Esophagus mucosa (tissue), 1 donor: ENCODE measurements at places on chromosomes 3 and 15.

- peak; percentile 10 for ATAC-seq
Observed at GRCh38 chr3:150410311-150411105, 2.4 kb downstream of the TSC22D2 start.

GRCh38 chr15:32718227-32718820 lies 520 bp downstream of the GREM1 start:
- no peak for ATAC-seq

DNA sequence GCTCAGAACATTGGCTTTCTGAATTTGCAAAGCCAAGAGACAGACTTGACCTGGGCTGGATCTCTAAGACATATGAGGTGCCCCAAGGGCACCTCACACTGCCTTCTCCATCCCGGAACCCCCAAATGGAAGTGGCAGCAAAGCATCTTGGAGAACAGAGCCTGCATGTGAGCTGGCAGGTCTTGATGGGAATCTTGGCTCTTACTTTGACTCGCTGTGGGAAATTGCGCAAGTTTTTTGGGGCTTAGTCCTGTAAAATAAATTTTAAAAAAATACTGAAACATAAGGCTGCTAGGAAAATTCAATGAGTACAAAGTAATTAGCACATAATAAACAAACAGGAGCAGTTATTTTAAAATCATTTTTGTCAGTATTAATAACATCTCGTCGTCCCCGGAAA lies 13.7 kb upstream of the SEC22A start:
- no peak for ATAC-seq

DNA sequence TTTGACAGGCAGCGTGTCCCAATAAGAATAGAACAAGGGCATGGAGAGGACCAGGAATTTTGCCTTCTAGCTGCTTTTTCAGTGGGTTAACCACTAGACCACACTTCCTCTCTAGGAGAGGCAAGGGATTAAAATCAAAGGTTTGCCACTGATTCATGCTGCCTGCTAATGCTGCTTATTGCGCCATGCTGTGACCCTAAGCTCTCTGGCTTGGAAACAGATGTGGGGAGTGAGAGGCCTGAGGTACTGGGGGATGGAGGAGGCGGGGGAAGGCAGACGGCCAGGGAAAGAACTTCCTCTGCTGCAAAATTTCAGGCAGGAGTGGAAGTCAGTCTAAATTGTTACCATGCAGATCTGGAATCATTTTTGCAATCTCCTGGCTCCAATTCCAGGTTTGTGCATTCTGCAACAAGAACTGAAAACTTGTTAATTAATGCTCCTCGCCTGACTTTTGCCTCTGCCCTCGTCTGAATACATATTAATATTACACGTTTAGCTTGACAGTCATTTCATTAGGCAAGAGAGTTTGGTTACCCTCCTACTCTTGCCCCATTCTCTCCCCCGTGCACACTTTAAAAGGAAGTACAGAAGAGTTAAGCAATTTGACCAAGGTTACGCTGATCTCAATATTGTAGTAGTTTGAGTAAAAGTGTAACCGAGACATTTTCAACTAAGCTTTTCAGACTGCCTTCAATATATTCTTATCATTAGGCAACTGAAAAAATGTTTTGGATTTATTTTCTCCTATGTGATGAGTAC lies 121.7 kb upstream of the SPRED1 start:
- ATAC-seq, result peak; percentile 92

DNA sequence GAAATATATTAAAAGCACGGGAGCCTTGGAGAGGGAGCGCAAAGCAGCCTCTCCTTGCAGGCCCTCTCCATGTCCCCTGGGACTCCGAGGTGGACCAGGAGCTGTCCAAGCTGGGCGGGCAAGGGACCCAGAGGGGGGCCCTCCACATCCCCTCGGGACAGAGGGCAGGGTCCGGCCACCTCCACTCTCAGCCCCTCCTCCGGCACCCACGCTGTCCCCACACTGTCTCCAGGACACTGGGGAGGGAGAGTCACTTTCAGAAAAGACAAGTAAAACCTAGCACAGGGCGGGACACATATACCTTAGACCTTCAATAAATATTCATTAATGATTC lies 77.5 kb upstream of the RNF7 start:
- peak; percentile 9 for ATAC-seq

DNA sequence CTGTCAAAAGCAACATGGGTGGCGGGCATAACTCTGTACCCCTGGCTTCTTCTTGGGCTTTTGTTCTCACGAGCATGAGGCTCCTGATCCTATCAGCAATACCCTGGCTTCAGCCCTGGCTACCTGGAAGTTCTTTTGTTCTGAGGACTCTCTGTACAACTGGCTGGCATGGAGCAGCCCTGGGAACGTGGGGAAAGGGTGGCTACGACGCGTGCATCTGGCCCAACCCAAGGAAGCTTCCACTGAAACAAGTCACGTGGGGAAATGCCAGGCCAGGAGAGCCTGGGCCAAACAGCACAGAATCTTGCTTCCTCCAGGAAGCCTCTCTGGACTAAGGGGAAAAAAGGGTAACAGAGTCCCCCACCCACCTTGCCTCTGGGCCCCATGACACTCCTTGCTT lies 22.7 kb upstream of the ATP2B2 start:
- ATAC-seq, result no peak

DNA sequence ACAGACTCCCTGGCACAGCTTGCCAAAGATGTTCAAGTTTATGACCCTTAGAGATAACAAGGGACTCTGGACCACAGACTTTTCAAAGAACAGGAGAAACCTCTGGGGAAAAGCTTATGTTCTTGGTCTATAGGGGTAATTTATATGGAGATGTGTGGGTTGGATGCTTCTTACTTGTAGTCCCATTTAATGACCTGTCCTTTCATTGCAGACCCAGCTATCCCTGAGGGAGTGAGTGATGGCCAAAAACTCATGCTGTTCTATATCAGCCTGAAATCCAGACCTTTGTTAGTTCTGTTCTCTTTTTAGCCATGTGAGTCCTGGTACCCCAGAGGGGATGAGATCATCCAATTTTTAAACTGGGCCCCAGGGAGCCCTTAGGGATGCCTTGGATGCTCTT lies 43.7 kb upstream of the MRPL3 start:
- ATAC-seq, result no peak

- peak; percentile 50 for ATAC-seq
Observed at GRCh38 chr3:149277331-149277813, 55.7 kb upstream of the CP start.

- peak; percentile 54 for ATAC-seq
Observed at GRCh38 chr3:156150434-156151066, 30.2 kb downstream of the KCNAB1 start.

DNA sequence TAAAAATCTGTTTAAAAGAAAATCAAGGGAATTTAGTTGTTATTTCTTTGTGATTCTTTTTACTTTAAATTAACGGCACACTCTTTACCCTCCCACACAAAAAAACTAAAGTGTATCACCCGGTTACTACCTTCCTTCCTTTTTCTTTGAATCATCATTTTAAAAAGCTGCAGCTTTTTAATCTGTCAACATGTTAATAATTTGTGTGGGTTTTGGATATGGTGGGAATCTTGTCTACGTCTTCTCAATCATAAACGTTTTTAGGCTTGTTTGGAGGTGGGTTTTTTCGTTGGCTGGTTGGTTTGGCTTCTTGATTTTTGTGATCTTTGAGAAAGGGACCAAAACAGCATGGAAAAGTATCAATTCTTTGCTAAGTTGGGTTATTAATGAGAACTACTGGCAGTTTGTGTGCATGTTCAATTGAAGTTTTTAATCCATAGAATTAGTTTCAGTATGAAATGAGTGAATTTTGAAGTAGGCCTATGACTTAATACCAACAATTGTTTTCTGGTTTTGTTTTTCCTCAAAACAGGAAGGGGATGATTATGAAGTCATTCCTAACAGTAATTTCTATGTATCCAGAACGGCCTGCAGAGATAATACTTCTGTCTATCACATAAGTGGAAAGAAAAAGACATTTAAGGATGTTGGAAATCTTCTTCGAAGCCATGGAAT lies 4.5 kb downstream of the SMC4 start:
- ATAC-seq, result no peak

GRCh38 chr3:51720292-51721061 lies 13.6 kb downstream of the GRM2 start:
- no peak for ATAC-seq
